ENCODE measurements at places on chromosomes 5 and 9. TPM values are rescaled to one million over a fixed set of nuclear protein-coding genes. Genes with fewer than 3 reads are reported as not detected.
A peak's percentile ranks its signal among the peaks of the same experiment; 100 is the strongest.

The GRXCR2 gene
- not detected for total RNA-seq

The FNBP1 gene
- 359 TPM for total RNA-seq

The MPDZ gene
- not detected for total RNA-seq

The REXO4 gene
- 32.8 TPM for total RNA-seq

The RCL1 gene
- 36.3 TPM for total RNA-seq

The SLC23A1 gene
- total RNA-seq: 4.2 TPM

The GLDC gene
- 1.0 TPM for total RNA-seq

DNA sequence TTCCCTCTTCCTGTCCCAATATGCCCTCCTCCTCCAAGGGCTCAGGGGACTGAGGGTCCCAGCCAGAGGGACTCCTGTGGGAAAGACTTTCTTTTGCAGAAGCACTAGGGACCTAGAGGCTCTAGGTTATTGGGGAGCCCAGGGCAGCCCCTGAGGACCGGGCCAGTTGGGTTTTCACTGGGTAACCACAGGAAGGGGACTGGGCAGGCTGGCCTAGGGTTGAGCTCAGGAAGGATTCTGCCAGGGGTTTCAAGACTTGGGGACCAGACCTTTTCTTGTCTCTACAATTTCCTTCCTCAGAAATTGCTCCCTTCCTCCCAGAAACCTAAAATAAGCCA, 24.4 kb upstream of the HMCN2 start:
- H3K4me3 ChIP-seq: no peak overlapping the region
- no peaks in the 10 kb centered on the region for H3K36me3 ChIP-seq
- peaks cover 24% of the 10 kb centered on the region for H3K4me1 ChIP-seq
- no peak for DNase-seq
- no peak overlapping the region for H3K27ac ChIP-seq

DNA sequence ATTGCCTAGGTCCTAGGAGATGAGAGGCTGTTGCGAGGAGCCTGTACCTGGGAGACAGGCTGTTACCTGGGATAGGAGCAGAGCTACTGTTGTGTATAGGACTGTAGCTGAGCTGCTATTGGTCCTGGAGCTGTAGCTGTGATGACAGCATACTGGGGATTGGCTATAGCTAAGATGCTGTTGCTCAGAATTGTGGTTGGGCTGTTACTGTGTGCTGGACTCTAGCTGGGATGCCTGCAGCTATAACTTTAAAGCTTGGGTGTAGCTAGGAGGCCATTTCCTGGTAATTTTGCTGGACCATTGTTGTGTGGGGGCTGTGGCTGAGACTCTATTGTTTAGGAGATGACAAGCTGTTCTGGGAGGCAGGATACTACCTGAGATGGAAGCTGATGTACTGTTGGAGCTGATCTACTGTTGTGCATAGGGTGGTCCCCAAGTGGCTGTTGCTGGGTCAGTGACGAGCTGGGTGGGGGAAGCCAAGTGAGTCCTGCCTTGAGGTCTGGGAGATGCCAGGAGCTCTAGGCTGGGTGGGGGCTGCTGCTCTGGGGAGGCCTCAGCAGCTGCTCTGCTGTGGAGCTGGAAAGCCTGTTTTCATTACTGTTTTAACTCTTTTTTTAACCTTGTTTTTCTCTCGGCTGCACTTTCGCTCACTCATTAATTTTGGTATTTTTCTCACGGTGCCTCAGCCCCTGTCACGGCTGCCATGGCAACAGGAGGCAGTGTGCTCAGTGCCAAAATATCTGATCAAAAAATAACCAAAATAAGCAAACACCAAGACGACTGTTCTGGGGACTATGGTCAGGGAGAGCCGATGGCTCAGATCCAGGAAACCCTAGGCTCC, 3.0 kb upstream of the PCDH1 start:
- H3K27ac ChIP-seq: no peak overlapping the region
- peaks cover 75% of the 10 kb centered on the region for H3K27me3 ChIP-seq
- no peak for DNase-seq
- peaks cover 14% of the 10 kb centered on the region for H3K4me1 ChIP-seq
- H3K36me3 ChIP-seq: no peaks in the 10 kb centered on the region

GRCh38 chr5:96742538-96742937, 65.2 kb downstream of the ERAP1 start:
- no peak for DNase-seq
- H3K27me3 ChIP-seq: no peaks in the 10 kb centered on the region
- H3K36me3 ChIP-seq: peaks cover 74% of the 10 kb centered on the region

DNA sequence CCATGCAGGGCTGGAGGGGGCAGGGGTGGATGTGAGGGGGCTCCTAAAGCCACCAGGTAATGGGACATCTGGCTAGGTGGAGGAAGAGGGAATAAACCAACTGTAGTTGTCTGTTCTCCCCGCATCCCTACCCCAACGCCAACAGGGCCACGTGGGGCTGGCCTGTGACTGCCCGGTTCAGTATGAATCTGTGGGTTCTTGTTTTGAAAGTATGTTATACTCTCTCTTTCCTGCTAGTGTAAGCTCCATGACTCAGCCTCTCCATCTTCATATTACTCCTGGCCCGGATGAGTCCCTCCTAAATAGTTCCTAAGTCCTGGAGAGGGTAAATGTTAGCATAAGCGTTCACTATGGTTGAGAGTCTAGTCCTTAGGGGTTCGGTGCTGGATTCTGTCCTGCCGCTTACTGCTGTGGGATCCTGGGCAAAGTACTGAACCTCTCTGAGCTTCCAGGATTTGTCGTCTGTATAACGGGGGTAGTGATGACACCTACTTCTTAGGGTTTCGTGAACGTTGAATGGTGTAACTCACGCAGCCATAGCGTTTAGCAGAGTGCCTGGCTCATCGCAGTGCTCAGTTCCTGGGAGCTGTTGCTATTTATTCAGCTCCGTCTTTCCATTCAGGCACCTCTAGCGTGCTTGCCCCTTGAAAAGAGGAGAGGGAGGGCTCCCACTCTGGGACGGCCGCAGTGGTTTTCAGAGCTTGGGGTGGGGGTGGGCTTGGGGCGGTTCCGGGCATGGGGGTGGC, 28.8 kb downstream of the LHX2 start:
- no peak overlapping the region for H3K27ac ChIP-seq
- H3K4me3 ChIP-seq: no peak overlapping the region
- peaks cover 8% of the 10 kb centered on the region for H3K4me1 ChIP-seq

DNA sequence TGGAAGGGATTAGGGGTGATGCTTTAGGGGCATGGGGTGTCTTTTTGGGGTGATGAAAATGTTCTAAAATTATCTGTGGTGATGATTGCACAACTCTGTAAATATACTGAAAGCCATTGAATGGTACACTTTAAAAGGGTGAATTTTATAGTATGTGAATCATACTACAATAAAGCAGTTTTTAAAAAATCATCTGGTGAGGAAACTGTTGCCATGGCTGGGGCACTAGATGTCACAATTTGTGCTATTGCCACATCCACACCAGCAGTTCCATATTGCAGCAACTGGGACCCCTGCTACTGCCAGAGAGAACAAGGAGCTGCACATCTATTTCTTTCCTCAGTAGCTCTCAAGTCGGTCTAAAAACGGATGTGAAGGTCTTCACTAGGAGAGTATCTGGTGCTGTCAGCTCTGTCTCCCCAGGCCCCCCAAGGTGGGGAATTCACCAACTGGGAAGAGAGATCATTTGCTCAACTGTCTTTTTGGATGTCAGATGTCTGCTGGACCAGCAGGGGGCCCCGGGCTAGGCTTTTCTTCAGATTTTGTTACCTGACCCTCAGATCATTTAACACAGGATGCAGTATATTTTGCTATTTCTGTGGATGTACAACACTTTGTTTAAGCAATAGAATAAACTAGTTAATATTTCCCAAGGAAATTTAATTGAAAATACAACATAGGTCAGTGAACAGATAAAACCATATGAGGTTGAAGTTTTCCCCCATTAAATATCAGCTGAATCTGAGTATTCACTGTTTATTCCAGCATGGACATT, 13.2 kb downstream of the CMYA5 start:
- no peak overlapping the region for H3K4me3 ChIP-seq
- H3K27ac ChIP-seq: no peak overlapping the region
- DNase-seq: peak; percentile 16

DNA sequence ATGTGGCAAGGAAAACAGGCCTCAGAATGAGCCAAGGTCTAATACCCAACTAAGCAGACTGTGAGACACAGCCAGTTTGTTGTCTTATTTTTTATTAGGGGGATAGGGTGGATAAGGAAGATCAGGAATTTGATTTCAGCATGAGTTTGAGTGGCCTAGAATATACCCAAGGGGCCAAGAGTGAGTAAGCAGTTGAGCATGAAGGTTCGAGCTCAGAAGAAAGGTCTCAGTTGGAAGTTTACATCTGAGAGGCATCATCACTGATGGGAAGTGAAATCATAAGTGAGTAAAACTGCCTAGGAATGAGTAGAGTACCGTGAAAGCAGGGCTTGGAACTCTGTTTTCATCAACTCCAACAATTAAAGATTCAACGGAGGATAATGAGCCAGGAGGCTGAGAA, 12.6 kb downstream of the PSMD5 start:
- peak overlapping the region; percentile 8 for H3K27ac ChIP-seq
- H3K27me3 ChIP-seq: no peaks in the 10 kb centered on the region
- peaks cover 70% of the 10 kb centered on the region for H3K36me3 ChIP-seq
- no peak overlapping the region for H3K4me3 ChIP-seq
- DNase-seq: no peak
- peaks cover 9% of the 10 kb centered on the region for H3K4me1 ChIP-seq

DNA sequence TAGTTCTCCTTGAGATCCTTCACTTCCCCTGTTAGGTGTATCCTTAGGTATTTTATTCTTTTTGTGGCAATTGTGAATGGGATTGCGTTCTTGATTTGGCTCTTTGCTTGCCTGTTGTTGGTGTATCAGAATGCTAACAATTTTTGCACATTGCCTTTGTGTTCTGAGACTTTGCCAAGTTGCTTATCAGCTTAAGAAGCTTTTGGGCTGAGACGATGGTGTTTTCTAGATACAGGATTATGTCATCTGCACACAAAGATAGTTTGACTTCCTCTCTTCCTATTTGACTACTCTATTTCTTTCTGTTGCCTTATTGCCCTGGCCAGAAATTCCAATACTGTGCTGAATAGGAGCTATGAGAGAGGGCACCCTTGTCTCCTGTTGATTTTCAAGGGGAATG, 609.4 kb upstream of the COX7C start:
- H3K4me1 ChIP-seq: no peaks in the 10 kb centered on the region
- no peak for DNase-seq
- H3K36me3 ChIP-seq: no peaks in the 10 kb centered on the region
- no peak overlapping the region for H3K4me3 ChIP-seq
- H3K27me3 ChIP-seq: no peaks in the 10 kb centered on the region

DNA sequence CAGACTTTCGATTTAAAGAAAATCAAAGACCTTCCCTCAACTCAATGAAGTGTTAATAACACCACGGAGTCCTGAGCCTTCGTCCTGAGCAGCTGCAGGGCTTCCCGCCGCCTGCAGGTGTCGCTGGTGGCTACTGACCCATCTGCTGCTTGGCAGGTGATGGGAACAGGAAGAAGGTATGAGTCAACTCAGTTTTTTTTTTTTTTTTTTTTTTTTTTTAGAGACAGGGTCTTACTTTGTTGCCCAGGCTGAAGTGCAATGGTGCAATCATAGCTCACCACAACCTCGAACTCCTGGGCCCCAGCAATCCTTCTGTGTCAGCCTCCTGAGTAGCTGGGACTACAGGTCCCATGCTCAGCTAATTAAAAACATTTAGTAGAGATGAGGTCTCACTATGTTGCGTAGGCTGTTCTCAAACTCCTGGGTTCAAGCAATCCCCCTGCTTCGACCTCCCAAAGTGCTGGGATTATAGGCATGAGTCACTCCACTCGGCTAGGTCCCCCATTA, 185.7 kb upstream of the IL12B start:
- peaks cover 14% of the 10 kb centered on the region for H3K27me3 ChIP-seq
- DNase-seq: peak; percentile 50
- no peak overlapping the region for H3K27ac ChIP-seq
- H3K36me3 ChIP-seq: no peaks in the 10 kb centered on the region

- H3K27me3 ChIP-seq: no peaks in the 10 kb centered on the region
- no peak overlapping the region for H3K4me3 ChIP-seq
- no peak for DNase-seq
- no peak overlapping the region for H3K27ac ChIP-seq
Observed at GRCh38 chr5:177094224-177095087, 7.7 kb downstream of the FGFR4 start.

GRCh38 chr9:1008216-1008615, 31.8 kb downstream of the DMRT3 start:
- H3K36me3 ChIP-seq: no peaks in the 10 kb centered on the region
- H3K4me3 ChIP-seq: no peak overlapping the region
- no peak for DNase-seq
- peaks cover 11% of the 10 kb centered on the region for H3K4me1 ChIP-seq

DNA sequence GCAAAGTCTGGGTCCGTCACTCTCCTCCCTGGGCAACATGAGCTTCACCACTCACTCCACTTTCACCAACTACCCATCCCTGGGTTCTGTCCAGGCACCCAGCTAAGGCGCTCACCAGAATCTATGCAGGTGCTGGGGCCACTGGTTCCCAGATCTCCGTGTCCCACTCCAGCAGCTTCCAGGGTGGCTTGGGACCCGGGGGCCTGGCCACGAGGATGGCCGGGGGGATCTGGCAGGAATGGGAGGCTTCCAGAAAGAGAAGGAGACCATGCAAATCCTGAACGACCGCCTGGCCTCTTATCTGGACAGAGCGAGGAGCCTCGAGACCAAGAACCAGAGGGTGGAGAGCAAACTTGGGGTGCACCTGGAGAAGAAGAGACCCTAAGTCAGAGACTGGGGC, 1611.0 kb upstream of the ACO1 start:
- no peaks in the 10 kb centered on the region for H3K27me3 ChIP-seq
- no peaks in the 10 kb centered on the region for H3K4me1 ChIP-seq
- H3K27ac ChIP-seq: no peak overlapping the region
- H3K4me3 ChIP-seq: no peak overlapping the region
- no peaks in the 10 kb centered on the region for H3K36me3 ChIP-seq

DNA sequence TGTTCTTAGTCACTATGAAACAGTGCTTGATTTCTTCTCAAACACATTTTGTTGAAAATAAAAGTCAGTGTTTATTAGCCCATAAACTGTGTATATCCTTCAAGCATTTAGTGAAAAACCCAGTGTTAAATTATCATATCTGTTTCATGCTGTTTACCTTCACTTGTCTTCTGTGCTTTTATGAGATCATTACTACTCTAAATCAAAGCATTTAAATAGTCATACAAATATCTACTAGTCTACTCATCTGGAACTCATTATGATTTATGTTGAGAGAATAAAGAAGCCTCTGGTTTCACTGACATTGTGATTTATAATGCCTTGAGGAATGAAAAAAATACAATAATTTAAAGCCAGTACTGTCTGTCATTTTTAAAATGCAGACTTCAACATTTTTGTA, 366.5 kb downstream of the SLCO4C1 start:
- H3K27ac ChIP-seq: no peak overlapping the region
- H3K4me1 ChIP-seq: no peaks in the 10 kb centered on the region
- no peaks in the 10 kb centered on the region for H3K36me3 ChIP-seq
- H3K4me3 ChIP-seq: no peak overlapping the region
- H3K27me3 ChIP-seq: no peaks in the 10 kb centered on the region
- DNase-seq: no peak

DNA sequence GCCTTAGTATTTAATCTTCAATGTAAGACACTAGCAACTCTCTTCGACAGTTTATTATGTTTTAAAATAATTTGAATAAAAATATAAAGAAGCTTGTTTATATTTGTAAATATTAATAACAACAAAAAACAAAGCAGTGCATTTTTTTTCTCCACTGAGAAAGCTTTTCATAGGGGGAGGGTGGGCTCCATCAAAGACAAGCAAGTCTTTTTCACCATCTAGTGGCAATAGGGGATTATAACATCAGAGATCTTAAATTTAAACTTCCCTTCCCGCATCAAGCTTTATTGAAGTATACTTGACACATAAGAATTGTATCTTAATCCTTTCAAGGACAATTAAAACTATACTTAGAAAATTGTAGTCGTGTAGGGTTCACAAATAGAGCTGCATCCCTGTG, 9.3 kb upstream of the OR13F1 start:
- no peaks in the 10 kb centered on the region for H3K27me3 ChIP-seq
- DNase-seq: no peak
- no peaks in the 10 kb centered on the region for H3K36me3 ChIP-seq
- H3K4me1 ChIP-seq: no peaks in the 10 kb centered on the region
- H3K4me3 ChIP-seq: no peak overlapping the region
